ENCODE measurements at places on chromosomes 7 and 10. TPM values are rescaled to one million over a fixed set of nuclear protein-coding genes. Genes with fewer than 3 reads are reported as not detected.

DNA sequence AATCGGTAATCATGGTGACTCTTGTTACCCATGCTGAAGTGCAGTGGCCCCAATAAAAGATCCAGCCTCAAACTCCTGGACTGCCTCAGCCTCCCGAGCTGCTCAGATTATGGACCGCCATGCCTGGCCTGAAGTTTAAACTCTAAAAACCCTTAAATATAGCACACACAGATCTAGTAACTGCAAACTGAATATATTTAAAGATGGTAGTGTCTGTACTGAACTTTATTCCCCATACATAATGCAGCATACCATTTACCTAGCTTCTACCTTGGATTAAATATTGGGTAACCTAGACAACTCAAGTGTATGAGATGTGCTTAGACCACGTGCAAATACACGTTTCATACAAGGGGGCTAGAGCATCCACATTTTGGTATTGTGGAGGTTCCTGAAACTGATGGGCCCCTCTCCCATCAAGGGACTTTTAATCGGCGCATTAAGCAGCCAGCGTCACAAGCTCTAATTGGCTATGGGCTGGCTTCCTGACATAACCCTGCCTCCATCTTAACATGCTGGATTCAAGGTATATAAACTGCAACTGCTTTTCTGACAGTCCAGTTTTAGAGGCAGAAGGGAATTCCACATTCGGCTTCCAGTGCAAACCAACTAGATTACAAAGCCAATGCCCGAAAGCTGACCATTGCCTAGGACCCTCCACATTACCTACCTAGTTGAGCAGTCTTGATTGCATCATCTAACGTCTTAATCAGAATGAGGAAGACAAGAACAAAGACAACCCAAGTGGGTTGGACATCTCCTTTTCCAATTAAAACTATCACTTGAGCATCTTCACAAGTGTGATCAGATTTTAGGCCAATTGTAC is 13.0 kb downstream of the HNRNPA2B1 start:
- peak overlapping the region; percentile 66 for H3K27ac ChIP-seq
- peaks cover 13% of the 10 kb centered on the region for H3K4me1 ChIP-seq

GRCh38 chr7:99002827-99003212 is 124.5 kb downstream of the TRRAP start:
- no peaks in the 10 kb centered on the region for H3K27me3 ChIP-seq
- no peaks in the 10 kb centered on the region for H3K4me1 ChIP-seq
- no peak for DNase-seq
- H3K4me3 ChIP-seq = no peak overlapping the region
- H3K27ac ChIP-seq = no peak overlapping the region

GRCh38 chr7:83011954-83012353 is 150.7 kb downstream of the PCLO start:
- H3K4me1 ChIP-seq = peaks cover 12% of the 10 kb centered on the region
- no peaks in the 10 kb centered on the region for H3K36me3 ChIP-seq
- no peak for DNase-seq
- H3K27ac ChIP-seq = no peak overlapping the region

DNA sequence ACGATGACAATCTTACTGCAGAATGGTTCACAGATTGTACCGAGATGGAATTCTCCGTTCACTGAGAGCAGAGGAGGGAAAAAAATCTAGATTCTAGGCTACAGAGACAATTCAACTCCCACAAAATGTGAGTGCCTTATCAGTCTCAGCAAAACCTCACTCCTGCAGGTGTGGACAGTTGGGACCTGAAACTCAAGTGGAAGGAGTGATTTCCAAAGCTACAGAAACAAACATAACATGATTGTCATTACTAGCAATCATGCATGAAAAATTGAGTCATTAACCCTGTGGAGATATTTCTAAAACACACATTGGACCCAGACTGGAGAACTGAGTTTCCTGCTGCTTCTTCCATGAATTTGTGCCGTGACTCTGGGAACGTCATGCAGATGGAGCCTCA is 70.3 kb downstream of the CALML3 start:
- H3K4me1 ChIP-seq = peaks cover 65% of the 10 kb centered on the region
- H3K4me3 ChIP-seq = peak overlapping the region; percentile 68
- H3K27me3 ChIP-seq = peaks cover 5% of the 10 kb centered on the region

- DNase-seq = no peak
- H3K27ac ChIP-seq = no peak overlapping the region
- no peak overlapping the region for H3K4me3 ChIP-seq
- peaks cover 10% of the 10 kb centered on the region for H3K36me3 ChIP-seq
- no peaks in the 10 kb centered on the region for H3K27me3 ChIP-seq
- peaks cover 14% of the 10 kb centered on the region for H3K4me1 ChIP-seq
Measured at GRCh38 chr7:2148189-2148588, 84.6 kb downstream of the MAD1L1 start.

DNA sequence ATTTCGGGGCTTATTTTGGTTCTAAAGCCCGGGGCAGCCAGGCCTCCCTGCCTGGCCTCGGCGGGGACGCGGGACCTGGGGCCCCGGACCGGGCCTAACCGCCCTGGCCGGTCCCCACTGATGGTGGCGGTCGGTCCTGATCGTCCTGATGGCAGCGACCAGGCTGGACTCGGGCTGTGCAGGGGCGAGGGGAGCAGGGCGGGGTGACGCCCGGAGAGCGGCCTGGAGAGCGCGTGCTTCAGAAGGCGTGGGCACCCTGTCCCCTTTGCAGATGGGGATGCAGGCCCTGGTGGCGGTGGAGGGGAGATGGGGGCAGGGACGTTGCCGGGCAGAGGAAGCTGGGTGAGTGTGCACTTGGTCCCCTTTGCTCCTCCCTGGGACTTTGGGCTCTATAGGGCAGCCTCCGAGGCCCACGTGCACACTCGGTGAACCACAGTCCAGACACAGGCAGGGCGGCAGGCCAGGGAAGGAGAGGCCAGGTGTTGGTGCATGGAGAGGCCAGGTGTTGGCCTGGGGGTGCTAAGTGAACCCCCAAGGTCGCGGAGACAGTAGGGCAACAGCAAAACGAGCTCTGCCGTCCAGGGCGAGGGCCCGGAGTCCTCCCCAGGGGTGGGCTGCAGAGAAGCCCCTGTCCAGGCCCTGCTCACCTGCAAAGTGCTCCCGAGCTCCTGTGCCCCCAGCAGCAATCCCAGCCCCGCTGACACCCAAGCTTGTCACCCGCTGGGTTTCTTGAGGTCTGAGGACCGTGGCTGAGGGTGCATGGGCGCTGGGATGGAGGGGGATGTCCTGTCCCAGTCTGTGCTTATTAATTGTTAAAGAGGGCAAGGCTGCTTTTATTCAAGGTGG is 42.4 kb upstream of the FAM20C start:
- peak; percentile 71 for DNase-seq
- H3K27ac ChIP-seq = peak overlapping the region; percentile 100
- peaks cover 14% of the 10 kb centered on the region for H3K4me1 ChIP-seq
- H3K36me3 ChIP-seq = peaks cover 3% of the 10 kb centered on the region
- no peaks in the 10 kb centered on the region for H3K27me3 ChIP-seq
- peak overlapping the region; percentile 97 for H3K4me3 ChIP-seq

- H3K4me1 ChIP-seq = peaks cover 33% of the 10 kb centered on the region
- H3K36me3 ChIP-seq = peaks cover 39% of the 10 kb centered on the region
- H3K27me3 ChIP-seq = no peaks in the 10 kb centered on the region
- no peak for DNase-seq
- no peak overlapping the region for H3K4me3 ChIP-seq
Measured at GRCh38 chr10:58821752-58822056, 309.0 kb downstream of the BICC1 start.

GRCh38 chr10:5890452-5890915 is 441 bp downstream of the FBH1 start:
- peak overlapping the region; percentile 98 for H3K4me3 ChIP-seq
- peaks cover 47% of the 10 kb centered on the region for H3K4me1 ChIP-seq
- DNase-seq = no peak
- peak overlapping the region; percentile 79 for H3K27ac ChIP-seq

DNA sequence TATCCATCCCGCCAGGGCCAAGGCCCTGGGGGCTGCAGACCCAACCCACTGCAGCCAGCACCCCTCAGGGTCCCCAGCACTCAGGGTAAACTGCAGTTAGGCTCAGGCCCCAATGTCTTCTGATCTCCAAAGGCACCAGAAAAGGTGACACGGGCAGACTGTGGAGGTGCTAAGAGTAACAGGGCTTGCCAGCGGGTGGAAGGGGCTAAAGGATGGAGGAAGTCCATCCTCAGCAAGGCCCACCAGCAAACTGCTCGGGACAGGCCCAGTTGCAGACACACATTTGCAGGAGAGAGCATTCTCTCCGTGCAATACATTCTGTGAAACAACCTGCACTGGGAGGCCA is 95.6 kb upstream of the DDC start:
- peaks cover 4% of the 10 kb centered on the region for H3K4me1 ChIP-seq
- no peak overlapping the region for H3K4me3 ChIP-seq
- no peaks in the 10 kb centered on the region for H3K27me3 ChIP-seq
- no peaks in the 10 kb centered on the region for H3K36me3 ChIP-seq
- H3K27ac ChIP-seq = no peak overlapping the region
- no peak for DNase-seq

DNA sequence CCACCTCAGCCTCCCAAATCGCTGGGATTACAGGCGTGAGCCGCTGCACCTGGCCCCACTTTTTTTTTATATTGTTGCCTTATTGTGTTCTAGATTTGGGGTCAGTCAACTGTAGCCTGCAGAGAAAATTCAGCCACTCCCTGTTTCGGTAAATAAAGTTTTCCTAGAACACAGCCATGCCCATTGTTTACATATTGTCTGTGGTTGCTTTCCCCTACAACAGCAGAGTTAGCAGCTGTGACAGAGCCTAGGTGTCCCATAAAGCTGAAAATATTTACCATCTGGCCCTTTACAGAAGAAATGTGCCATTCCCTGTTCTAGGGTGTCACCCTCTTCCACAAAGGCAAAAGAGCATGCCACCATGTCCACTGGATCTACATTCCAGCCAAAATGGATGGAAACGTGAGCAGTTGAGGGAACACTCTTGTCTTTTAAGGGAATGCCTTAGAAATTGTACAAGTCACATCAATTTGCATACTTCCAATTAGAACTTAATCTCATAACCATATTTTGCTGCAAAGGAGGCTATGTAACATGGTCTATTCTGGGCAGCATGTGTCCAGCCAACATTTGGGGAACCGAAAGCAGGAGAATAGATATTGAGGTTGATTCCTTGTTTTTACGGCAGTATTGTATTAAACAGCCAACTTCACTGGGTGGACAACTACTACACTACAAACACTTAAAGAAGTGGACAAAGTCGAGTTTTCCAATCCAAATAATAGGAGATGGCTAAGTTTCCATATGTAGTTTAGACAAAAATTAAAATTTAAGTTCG is 11.0 kb upstream of the BLVRA start:
- H3K4me1 ChIP-seq = no peaks in the 10 kb centered on the region
- H3K4me3 ChIP-seq = no peak overlapping the region
- no peak overlapping the region for H3K27ac ChIP-seq

- H3K4me3 ChIP-seq = no peak overlapping the region
- peaks cover 29% of the 10 kb centered on the region for H3K27me3 ChIP-seq
- DNase-seq = no peak
- H3K27ac ChIP-seq = no peak overlapping the region
- no peaks in the 10 kb centered on the region for H3K4me1 ChIP-seq
- H3K36me3 ChIP-seq = no peaks in the 10 kb centered on the region
Measured at GRCh38 chr10:62726638-62727037, 77.9 kb upstream of the ADO start.

- H3K4me1 ChIP-seq = peaks cover 9% of the 10 kb centered on the region
- H3K27me3 ChIP-seq = no peaks in the 10 kb centered on the region
- DNase-seq = no peak
- peaks cover 8% of the 10 kb centered on the region for H3K36me3 ChIP-seq
- peak overlapping the region; percentile 71 for H3K27ac ChIP-seq
Measured at GRCh38 chr10:129467359-129468064, 471 bp downstream of the MGMT start.

GRCh38 chr10:28429573-28430216 is 103.2 kb upstream of the WAC start:
- no peaks in the 10 kb centered on the region for H3K36me3 ChIP-seq
- DNase-seq = no peak
- no peaks in the 10 kb centered on the region for H3K27me3 ChIP-seq
- H3K27ac ChIP-seq = no peak overlapping the region
- no peak overlapping the region for H3K4me3 ChIP-seq

DNA sequence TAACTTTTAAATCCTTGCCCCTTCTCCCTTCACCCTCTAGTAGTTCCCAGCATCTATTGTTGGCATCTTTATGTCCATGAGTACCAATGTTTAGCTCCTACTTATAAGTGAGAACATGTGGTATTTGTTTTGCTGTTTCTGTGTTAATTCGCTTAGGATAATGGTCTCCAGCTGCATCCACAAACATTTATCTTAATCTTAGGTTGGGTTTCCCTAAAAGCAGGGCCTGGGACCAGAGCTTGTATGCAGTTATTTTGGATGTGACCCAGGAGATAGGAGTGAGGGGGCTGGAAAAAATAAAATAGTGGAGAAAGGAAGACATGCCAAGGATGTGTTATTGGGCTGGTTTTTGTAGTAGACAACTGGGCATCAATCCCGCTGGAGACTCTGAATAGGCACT is 571.8 kb downstream of the CCSER2 start:
- H3K36me3 ChIP-seq = no peaks in the 10 kb centered on the region
- no peak for DNase-seq
- H3K27ac ChIP-seq = no peak overlapping the region
- peaks cover 10% of the 10 kb centered on the region for H3K4me1 ChIP-seq
- H3K4me3 ChIP-seq = no peak overlapping the region

DNA sequence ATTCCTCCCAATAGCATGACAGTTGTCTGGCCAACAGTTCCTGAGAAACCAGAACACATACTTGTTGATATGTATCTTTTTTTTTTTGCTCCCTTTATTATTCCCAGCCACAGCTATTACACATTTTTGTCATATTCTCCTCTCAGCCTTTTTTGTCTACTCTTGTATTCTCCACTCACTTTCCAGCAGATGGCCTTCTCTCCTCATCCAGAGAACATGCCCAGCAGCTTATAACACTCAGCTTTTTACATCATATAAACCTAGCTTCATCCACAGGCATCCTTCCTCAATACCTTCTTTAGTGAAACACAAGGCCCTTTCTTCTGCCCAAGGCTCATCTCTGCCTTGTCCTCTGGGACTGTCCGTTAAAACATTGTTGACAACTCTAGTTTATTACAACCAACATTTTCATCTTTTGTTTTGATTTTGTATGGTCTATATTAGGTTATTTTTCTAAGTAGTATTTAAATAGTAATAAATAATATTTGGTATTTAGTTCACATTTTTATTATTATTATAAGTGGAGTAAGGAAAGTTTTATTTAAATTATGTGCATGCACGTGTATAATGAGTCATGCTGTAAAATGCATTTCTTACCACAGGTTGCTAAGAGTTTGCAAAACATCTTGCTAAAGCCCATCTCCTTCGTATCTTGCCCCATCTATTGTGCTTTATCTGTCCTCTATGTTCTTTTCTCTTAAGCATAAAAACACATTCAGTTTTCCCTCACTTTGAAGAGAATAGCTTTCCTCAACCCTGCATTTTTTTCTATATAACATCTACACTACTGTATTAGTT is 101.5 kb downstream of the ORC5 start:
- no peaks in the 10 kb centered on the region for H3K27me3 ChIP-seq
- no peaks in the 10 kb centered on the region for H3K36me3 ChIP-seq
- no peaks in the 10 kb centered on the region for H3K4me1 ChIP-seq
- H3K4me3 ChIP-seq = no peak overlapping the region

GRCh38 chr10:68208424-68209042 is 23.4 kb downstream of the ATOH7 start:
- DNase-seq = no peak
- no peaks in the 10 kb centered on the region for H3K36me3 ChIP-seq
- no peak overlapping the region for H3K4me3 ChIP-seq
- peaks cover 16% of the 10 kb centered on the region for H3K4me1 ChIP-seq

Gene GJC3
- total RNA-seq = not detected

Gene SKIDA1
- 24.3 TPM for total RNA-seq

Gene CDNF
- total RNA-seq = 1.3 TPM

Gene ZNF212
- 16.6 TPM for total RNA-seq

Gene ZNF804B
- 0.07 TPM for total RNA-seq

Gene PDE1C
- total RNA-seq = 8.5 TPM

Gene BUB3
- 74.2 TPM for total RNA-seq

Gene GRM3
- total RNA-seq = 0.46 TPM

Gene PON1
- 3.0 TPM for total RNA-seq

Gene ADAM8
- 7.1 TPM for total RNA-seq
